Activated naive CD4-positive, alpha-beta T cell treated with anti-CD3 and anti-CD28 coated beads, Interleukin-2, amount 10 ng/mL, durations not matched to agents 5 hours and 36 hours (primary cell): ENCODE measurements at places on chromosomes 6 and 20. TPM values are rescaled to one million over a fixed set of nuclear protein-coding genes. Genes with fewer than 3 reads are reported as not detected.

Gene ABHD16B
- total RNA-seq, result not detected

Gene LZTS3
- total RNA-seq, result 1.6 TPM

Gene ARMH2
- 2.4 TPM for total RNA-seq

Gene SERPINB6
- total RNA-seq, result 19.0 TPM

Gene ADGB
- not detected for total RNA-seq

Gene PHF10
- 57.9 TPM for total RNA-seq

Gene CD164
- 256 TPM for total RNA-seq

Gene AURKA
- total RNA-seq, result 44.5 TPM
